ENCODE measurements at places on chromosomes 4 and X. TPM values are rescaled to one million over a fixed set of nuclear protein-coding genes. Genes with fewer than 3 reads are reported as not detected.

GRCh38 chr4:152734699-152735050, 44.9 kb downstream of the TIGD4 start:
- DNase-seq: no peak

GRCh38 chr4:82756061-82756460, 42.5 kb downstream of the SCD5 start:
- peak; percentile 48 for DNase-seq

- no peak for DNase-seq
Measured at GRCh38 chr4:121227341-121227792, 63.2 kb upstream of the TNIP3 start.

DNA sequence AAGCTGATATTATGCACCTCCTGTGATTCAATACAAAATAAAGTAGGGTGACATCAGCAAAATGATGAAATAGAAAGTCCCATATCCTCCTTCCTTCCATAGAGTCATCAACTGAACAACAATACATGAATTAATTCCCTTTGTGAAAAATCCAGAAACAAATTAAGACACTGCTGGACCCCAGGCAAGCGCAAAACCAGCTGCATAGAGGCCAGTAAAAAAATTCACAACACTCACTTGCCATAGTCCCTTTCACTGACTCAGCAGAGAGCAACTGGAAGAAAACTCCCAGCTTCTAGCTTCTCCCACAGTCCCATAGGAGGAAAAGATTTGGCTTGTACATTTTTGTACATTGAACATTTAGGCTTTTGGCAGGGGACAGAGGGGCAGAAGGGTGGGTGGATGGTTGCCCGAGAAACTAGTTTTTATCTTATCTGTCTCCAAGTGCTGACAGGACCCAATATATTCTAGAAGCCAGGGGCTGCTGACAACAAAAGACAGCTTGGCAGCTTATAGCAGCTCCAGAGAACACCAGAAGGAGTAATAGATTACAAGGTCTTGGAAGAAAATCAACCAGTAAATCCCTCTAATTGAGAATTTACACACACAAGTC, 124.6 kb downstream of the NDST3 start:
- DNase-seq: no peak

DNA sequence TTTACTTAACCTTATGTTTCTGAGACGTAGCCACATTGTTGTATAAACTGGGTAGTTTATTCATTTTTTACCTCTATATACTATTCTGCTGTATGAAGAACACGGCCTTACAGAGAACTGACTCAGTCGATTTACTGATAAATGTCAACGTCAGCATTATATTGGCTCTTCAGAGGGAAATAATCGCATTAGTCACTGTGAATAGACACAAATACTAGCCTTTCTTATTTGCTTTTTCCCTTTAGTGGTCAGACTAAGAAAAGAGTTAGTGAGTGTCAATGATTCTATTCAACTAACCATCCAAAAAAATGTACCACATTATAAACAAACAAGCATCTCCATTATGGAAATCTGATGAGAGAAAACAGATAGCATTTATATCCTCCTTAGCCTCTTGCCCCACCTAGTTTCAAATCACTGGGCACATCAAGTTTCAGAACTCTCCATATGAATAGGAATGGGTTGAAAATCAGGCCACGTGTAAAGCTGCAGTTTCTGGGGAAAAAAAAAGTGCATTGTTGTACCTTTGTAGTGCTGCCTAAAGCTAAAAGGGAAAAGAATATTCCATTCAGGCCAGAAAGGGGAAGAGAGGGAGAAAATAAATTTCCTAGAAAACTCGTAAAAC, 146.7 kb upstream of the VCX3A start:
- DNase-seq: no peak

DNA sequence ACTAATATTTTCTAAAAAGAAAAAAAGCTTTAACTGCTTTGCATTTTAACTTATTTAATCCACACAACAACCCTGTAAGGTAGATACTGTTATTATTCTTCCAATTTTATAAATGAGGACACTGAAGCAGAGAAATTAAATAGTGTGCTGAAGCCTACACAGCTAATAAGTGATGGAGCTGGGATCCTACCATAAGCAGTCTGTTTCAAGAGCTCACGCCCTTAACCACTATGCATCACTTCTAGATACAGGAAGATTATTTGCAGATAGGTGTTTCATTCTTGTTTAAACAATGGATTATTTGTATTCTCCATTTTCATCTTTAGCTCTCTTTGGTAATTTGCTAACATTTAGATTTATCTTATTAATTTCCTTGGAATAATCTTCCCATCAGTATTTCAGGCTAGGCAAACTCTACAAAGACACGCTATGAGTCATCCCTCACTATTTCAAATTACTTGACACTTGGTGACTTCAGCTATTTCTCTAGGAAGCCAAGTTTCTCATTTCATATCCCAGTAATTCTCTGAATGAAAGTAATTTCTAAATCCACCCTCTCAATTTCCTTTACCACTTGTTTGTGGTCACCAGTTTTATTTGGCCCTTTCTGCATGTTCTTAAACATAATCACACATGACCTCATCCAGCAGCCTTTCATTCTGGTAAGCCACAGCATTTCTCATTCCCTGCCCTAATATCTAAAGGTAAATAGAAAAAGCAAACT, 67.3 kb downstream of the ASB9 start:
- no peak for DNase-seq

SSX3 gene
- total RNA-seq: not detected

GPR50 gene
- 0.25 TPM for total RNA-seq

GRCh38 chr4:59057804-59058203, 1947.6 kb upstream of the IGFBP7 start:
- DNase-seq: no peak

- no peak for DNase-seq
Measured at GRCh38 chr4:183181081-183181480, 82.0 kb downstream of the WWC2 start.

MAGEB17 gene
- total RNA-seq: not detected

TSPAN7 gene
- total RNA-seq: 17.6 TPM

DNA sequence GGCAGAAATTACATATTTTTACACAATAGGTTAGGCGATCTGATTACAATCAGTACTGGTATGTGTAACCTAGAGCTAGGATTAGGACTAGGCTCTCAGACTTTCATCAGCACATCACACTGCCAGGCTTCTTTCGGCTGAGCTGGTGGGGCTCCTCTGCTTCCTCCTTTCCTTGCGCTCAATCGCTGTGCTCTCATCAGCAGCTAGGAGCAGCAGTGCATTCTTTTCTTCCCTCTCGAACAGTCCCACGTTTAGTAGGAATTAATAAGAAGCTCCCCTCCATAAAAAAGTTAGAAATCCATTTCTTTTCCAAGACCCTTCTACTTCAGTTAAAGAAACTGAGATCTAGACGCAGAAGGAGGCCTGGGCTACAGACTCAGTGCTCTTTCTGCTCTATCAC, 350.4 kb downstream of the SPRY1 start:
- DNase-seq: no peak

DNA sequence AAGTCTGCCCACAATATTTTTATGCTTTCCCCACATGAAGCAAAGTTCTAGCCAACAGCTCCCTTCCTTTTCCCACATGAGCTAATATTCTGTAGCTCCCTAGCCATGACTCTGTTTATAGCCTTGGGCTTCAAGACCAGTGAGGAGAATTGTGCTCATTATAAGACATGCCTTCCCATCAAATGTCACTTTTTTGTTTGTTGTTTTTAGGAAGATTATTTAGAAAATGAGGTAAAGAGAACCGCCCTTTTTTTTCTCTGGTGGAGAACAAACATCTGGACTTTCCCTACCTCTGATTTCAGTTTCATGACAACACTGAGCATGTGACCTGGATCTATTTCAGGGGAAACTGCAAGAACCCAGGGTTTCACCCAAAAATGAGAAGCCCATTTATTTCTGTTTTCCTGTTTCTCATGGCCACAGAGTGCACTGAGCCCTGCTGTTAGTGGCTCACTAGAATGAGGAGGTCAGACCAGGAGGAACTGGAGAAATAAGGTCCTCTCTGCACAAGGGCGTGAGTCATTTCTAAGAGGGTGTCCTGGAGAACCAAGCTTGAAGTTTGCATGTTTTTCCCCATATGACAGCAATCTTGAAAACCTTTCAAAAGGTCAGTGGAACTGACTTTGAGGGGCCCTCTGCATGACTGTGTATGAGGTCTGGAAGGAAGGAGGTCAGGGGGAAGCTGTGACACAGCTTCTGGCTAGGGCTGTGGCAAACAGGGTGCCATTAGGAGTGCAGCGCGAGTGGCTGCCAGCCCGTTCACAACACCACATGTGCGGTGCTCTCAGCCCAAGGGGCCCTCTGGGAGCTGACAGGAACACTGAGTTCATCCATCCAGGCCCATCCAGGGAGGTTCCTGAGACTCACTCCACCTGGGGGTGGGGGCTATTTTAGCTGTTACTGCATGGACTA, 55.2 kb downstream of the CHST7 start:
- peak; percentile 74 for DNase-seq

SPOCK3 gene
- total RNA-seq: not detected

- no peak for DNase-seq
Measured at GRCh38 chrX:44997888-44998287, 124.9 kb downstream of the KDM6A start.

DNA sequence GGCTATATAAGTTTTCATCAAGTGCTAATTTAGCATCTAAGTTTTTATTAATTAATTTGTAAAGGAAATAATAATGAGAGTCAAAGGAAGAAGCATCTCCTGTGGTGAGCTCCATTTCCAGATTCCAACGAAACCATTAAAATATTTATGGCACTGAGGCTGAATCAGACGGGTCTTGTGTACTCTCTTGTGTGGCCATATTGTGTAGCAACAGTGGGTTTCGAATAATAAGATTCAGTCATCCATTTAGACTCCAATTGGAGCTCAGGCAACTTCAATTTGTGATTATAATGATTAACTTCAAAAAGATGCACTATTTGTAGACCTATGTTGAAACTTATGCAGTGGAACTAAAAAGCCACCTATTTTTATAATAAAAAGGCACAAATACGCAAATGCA, 82.4 kb downstream of the SNCA start:
- no peak for DNase-seq

ASB11 gene
- 0.55 TPM for total RNA-seq

DNA sequence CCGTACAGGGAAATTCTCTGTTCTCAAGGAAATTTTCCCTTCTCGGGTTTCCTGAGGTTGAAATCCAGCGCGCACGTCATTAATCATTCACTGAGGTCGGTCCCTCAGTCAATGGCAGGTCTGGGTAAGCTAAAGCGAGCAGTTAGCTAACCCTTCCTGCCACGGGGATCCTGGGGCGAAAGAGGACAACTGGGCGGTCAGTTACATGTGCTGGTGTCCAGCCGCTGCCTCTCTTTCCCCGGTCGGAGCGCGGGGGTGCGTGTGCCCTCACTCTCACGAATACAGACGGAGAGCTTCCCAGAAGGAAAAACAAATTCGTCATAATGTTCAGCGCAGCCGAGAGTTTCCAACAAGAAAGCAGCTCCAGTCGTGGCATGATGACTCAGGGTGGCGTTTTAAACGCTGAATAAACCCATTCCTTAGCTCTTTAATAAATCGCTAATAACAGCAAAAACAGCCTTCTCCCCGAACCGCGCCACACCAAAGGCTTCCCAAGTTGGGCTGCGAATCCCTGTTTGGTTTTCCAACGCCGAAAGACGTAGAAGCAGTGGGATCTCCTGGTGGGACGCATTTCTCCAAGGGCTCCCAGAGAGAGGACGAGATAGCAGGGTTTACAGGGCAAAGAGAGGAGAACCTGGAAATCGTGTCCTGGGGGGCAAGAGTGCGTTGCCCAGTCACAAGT, 752 bp upstream of the FGF5 start:
- no peak for DNase-seq

DNA sequence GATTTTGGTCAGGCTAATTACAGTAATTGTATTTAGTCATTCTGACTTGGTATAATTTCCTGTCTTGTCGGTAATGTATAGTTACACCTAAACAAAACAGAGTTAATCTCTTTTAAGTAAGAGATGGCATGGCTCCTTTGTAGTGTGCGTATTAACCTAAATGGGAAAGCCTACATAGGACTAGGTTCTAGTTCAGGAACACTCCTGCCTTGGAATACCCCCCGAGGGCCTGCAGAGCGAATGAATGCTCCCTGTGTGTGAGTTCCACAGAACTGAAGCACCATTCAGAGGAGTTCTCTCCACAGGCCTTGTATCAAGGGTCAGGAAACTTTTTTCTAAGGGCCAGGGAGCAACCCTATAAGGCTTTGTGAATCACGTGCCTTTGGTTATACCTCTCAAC, 44.9 kb upstream of the STIM2 start:
- DNase-seq: no peak

DNA sequence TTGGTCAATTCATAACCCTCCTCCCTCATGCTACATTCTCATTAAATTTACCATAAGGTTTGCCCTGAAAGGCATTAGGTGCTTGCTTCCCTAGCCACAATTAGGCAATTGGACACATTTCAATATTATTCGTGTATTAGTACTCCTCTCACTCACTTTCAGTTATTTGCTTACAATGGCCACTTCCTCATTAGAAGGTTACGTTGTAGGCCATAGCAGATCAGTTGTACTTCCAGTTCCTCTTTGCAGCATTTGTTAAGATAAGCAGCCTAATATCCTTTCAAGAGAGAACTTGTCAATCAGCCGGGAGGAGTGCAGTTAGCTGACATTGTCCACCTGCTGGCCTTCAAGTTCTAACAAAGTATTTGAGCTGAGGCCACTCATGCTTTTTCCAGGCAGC, 1017.2 kb downstream of the PCDH7 start:
- no peak for DNase-seq

DNA sequence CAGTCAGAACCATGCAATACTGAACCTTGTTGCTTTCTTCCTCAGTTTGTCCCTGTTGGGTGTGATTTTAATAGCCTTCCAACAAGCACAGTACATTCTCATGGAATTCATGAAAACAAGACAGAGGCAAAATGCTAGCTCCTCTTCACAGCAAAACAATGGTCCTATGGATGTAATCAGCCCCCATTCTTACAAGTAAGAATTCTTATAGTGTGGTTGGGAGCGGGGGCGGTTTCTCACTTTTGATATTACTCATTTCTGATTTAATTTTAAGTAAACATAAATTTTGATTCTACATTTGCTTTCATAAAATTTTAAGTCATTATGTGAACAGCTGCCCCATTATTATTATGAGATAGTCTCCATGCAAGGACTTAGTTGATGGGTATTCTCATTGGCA, 80.8 kb upstream of the TLR2 start:
- DNase-seq: no peak

DNA sequence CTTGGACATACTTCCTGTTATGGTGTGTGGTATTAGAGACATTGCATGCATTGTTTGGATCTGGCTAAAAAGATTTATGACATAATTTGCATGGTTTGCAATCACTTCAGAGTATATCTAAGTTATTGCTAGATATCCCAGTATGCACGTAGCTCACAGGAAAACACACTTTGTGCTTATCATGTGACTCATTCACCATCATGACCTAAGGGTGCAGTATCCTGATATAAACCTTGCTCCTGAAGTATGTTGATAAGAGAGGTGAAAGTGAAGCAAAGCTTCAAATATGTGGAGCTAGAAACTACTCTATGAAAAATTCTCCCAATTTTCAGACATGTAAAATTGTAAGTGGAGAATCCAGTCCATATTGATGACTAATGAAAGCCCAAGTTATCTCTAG, 46.9 kb upstream of the GRXCR1 start:
- no peak for DNase-seq

GRCh38 chr4:150679765-150680343, 97.9 kb downstream of the MAB21L2 start:
- no peak for DNase-seq

- DNase-seq: no peak
Measured at GRCh38 chrX:139475432-139475831, 55.1 kb upstream of the F9 start.

ATP2B3 gene
- not detected for total RNA-seq

Data from lower leg skin (tissue), 4 donors.